GM04504 (cell line): ENCODE measurements at places on chromosomes 3 and 15.

- no peak for DNase-seq
Measured at GRCh38 chr3:8317661-8318649, 183.7 kb upstream of the LMCD1 start.

- no peak for DNase-seq
Measured at GRCh38 chr3:177351757-177352158, 154.5 kb upstream of the TBL1XR1 start.

DNA sequence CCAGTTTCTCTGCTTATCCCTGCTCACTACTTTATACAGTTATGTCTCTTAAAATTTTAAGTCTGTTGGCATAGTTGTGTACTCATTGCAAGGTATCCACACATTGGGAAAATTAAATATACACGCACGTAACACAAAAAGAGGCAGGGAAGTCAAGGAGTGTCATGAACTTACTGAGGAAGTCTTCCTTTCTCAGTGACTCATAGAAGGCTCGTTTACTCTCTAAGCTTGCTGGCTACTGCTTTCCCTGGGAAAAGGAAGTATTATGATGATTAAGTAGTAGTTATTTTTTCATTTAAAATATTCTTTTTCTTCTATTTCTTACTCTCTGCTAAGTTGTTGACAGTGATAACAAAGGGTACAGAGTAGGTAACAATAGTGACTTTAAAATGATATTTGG is 287.3 kb downstream of the UBE2E2 start:
- DNase-seq: no peak

DNA sequence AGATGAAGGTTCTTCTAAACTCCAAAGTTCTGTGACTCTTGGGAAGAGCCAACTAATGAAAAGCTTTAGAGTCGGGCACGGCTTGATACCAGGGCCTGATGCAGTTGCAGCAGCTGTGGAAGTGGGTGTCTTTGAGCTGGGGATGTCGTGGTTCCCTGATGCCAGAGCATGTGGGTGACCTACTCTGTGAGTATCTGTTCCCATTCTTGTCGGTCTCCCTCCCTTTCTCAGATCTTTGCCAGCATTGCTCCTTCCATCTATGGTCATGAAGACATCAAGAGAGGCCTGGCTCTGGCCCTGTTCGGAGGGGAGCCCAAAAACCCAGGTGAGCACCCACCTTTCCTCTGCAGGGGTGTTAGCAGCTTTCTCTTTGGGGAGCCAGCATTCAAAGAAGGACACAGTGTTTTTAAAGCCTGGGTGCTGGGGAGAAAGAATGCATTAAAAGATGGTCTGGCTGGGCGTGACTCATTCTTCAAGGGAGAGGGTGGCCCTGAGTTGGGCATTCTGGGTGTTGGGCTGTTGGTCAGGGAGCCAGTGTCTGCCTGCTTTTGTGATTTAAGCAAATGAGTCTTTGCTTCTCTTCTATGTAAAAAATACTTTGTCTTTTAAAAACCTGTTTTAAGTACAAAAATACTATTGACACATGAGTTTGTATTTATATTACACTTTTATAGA is 13.2 kb upstream of the PODXL2 start:
- DNase-seq: no peak

DNA sequence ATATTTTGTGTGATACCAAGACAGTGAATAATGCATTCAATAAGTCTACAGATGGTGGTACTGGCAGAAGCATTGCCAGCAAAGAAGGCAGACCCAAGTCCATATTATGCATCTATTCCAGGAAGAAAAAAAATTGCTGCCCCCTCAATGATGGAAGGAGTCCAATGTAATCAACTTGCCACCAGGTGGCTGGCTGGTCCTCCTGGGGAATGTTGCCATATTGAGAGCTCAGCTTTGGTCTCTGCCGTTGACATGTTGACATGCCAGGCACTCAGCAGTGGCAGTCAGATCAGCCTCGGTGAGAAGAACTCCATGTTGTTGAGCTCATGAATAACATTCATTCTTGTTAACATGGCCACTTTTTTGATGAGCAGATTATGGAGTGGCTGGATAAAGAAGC is 298.5 kb downstream of the IGSF11 start:
- no peak for DNase-seq

GRCh38 chr3:193053046-193053435 is 135.4 kb upstream of the MB21D2 start:
- no peak for DNase-seq

GRCh38 chr3:162170581-162170980 is 674.0 kb downstream of the OTOL1 start:
- DNase-seq: no peak

- no peak for DNase-seq
Measured at GRCh38 chr15:101498076-101498716, 8.7 kb upstream of the PCSK6 start.

DNA sequence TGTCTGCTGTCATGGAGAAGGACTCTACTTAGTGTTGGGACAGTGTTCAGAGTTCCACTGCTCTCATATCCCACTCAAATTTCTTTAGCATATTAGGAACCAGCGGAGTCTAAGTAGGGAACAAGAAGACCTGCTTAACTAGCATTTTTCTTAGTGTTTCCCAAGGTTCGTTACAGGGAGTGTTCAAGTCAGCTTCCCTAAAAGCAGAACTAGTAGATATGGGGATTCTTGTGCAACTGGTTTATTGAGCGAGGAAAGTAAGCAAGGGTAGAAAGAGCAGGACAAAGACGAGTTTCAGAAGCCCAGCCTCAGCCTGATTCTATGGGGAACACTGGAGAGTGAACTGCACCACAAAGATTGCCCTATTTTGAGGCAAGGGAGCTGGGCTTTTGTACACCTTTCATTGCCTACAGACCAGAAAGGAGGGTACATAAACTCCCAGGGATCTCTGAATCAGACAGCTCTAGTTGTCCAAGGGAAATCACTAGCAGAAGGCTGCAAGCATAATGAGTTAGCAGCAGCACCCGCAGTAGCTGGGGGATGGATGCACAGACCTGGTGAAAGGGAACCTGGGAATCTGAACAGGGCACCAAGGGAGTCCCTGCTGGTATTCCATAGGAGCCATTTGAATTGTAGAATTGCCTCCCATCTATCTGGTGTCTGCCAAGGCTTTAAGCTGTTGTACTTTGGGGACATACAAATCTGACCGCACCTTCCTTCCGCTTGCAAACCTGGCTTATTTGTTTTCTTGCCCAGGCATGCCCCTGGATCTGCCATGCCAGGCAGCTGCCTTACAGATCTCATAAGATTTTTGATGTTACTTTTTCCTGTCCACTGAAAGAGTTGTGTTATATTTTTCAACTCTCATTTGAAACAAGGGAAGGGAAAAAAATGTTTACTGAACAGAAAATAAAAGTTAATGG is 15.1 kb downstream of the CMTM7 start:
- no peak for DNase-seq

DNA sequence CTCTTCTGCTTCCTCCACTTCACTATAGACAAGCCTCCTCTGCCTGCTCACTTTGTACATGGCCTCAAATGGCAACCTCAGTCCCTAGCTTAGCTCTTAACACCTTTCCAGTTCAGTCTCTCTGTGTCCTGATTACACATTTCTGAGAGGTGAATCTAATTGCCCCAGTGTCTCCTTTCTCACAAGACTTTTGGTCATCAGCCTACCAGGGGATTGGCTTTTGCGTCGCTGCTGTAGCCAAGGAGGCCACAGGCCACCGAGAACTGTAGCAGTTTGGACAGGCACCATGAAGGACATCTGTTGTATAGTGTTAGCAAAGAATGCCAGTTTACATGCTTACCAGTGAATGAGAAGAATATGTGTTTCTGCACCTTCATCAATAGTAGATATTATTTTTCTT is 8.5 kb downstream of the IREB2 start:
- DNase-seq: no peak

GRCh38 chr3:44289882-44290462 is 48.3 kb downstream of the TOPAZ1 start:
- DNase-seq: no peak

DNA sequence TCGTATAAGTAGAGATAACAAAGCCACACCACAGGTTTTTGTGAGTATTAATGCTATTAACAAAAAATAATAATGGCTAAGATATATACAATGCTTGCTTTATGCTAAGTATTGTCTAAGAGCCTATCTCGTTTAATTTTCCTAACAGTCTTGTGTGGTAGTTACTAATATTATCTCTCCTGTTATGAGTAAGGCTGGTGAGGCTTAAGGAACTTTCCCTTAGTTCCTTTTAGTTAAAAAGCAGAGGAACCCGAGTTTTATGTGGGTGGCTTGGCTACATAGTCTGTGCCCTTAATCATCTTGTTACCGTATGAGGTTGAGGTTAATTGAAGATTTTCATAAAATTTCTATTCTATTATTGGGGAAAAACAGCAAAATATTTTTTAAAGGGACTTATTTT is 218.4 kb downstream of the SOX2 start:
- DNase-seq: no peak

DNA sequence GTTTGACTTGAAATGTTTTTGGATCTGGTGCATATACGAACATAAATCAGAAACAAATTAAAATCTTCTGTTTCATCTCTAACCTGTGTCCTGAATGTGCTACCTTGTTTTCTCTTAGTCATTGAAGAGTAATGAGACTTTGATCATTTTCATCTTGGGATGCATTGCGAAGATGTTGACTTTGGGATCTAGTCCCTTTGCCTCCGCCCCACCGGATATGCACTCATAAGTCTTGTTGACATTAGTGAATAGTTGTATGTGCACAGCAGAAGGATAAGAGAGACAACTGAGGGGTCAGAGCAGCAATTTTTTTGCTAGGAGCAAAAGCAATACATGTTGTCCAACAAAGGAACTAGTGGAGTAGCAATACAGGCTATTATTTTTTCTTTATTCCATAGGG is 35.9 kb upstream of the SPRED1 start:
- no peak for DNase-seq

- DNase-seq: no peak
Measured at GRCh38 chr3:69290430-69290829, 95.5 kb downstream of the FRMD4B start.
